ENCODE measurements at places on chromosomes 4 and X.

- no peak for DNase-seq
These were observed 21.9 kb downstream of the BMX start for GRCh38 chrX:15522464-15522863.

DNA sequence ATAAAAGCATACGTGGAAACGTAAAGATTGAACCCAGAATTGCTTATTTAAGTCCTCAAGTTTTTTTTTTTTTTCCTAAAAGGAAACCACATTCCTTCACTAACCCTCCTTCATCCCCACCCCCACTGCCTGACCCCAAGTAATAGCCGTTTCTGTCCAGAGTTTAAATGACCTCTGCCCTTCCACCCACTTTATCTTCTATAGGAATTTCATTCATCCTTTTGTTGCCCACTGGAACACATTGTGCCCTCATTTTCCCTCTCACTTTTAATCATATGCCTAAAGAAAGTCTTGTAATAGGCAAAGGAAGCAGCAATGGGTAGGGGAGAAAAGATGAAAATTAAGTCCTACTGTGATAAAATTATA lies 62.7 kb downstream of the SH3RF1 start:
- no peak for DNase-seq

DNA sequence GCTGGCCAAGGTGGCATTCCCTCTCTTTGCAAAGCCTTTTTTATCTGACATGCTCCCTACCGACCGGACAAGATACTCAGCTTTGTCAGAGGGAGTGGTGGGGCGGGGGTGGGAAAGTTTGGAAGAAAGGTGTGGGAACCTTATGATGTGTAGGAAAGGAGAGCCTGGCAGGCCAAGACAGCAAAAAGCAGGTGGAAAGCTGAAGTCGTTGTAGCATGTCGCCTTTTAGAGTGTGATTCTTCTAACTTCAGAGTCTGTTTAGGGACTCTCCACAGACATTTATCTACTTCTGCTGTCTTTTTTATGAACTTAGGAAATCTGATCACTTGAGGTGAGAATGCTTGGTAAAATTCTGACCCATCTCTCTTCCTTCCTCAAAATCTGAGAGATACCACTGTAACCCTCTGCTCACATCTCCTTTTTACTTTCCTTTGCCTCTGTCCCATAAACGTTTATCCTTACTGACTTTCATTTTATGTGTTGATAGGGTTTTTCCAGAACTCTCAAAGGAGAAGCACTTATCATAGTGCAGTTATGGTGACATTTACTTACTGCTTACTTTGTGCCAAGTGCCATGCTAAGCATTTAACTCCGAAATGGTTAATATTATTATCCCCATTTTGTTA lies 8.2 kb upstream of the RUFY3 start:
- no peak for DNase-seq

GRCh38 chr4:6277139-6277802 lies 7.6 kb downstream of the WFS1 start:
- DNase-seq = no peak

GRCh38 chr4:86242677-86243076 lies 117.2 kb downstream of the MAPK10 start:
- no peak for DNase-seq

GRCh38 chrX:53255738-53256191 lies 25.6 kb downstream of the IQSEC2 start:
- DNase-seq = no peak
